ENCODE measurements at places on chromosomes 5 and 9. TPM values are rescaled to one million over a fixed set of nuclear protein-coding genes. Genes with fewer than 3 reads are reported as not detected.

The PFN3 gene
- total RNA-seq: not detected

DNA sequence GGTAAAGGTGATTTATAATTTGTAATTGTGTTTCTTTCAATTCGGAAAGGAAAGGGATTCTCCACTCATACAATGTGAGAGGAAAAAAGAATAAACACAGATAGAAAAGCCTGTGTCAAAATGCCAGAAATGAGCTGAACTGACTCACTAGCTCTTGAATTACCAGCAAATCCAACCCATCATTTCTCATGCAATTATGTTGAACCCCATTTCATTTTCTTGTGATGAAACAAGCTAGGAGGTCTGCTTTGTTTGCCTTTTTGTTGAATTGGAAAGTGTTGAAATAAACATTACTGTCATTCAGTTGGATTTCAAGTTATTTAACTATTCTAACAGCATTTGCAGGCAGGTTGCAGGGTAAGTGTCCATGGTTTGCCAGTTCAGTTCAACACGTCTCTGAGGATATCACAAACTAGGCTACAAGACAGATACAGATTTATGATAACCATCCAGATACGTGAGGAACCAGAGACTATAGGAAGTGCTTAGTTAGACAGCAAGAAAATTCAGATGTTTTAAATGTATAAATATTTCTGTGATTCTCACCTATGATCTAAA, 547.2 kb downstream of the MAT2B start:
- no peak for DNase-seq

GRCh38 chr9:32554107-32554506, 1.7 kb upstream of the TOPORS start:
- DNase-seq: no peak

The COQ4 gene
- 29.2 TPM for total RNA-seq

DNA sequence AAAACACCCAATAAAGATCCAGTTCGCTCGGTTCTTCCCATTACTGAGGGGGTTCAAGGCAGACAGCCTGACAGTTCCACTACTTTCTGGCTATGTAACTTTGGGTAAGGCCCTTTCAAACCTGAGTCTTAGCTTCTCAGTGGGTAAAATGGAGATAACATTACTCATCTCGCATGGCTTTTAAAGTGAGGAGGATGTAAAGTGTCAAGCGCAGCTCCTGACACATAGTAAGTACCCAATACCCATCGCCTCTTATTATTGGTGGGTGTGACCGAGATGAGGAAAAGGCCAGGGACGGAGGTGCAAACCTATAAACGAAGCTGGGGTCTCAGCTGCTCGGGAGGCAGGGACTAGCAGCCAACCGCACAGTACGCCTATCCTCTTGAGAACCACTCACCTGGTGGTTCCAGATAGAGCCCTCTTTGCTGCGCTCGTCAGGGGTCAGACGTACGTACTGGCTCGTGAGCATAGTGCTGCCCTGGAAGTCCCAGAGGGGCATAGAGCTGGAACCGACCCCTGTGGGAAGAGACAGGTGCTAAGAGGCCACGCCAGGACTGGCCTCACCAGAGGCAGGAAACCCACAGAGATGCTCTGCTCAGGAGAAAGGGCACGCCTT, 584 bp downstream of the LMAN2 start:
- DNase-seq: no peak

The CDC25C gene
- 29.9 TPM for total RNA-seq

DNA sequence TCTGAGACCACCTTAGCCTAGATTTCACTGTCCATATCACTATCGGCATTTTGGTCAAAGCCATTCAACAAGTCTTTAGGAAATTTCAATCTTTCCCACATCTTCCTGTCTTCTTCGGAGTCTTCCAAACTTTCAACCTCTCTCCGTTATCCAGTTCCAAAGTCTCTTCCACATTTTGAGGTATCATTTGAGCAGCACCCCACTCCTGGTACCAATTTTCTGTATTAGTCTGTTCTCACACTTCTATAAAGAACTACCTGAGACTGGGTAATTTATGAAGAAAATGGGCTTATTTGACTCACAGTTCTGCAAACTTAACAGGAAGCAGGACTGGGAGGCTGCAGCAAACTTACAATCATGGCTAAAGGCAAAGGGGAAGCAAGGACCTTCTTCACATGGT, 215.5 kb downstream of the CYLC2 start:
- DNase-seq: no peak

DNA sequence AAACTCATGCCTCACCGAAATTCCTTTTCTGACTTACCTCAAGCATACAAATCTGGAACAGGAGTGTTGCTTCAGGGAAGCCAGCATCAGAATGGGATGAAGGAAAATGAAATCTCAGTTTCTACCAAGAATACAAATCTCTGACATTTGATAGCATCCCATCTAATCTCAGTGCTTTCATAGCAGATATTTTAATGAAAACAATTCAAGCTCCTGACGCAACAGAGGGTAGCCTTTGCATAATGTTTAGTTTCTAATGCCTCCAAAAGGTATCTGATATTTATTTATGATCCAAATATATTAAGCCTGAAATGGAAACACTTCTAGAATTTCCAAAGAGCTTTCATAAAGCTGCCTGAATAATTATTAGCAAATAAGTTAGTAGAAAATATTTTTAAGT, 251.4 kb downstream of the DEPDC1B start:
- no peak for DNase-seq

The NEUROG1 gene
- total RNA-seq: not detected

- no peak for DNase-seq
Measured at GRCh38 chr5:132765311-132766019, 11.6 kb downstream of the SEPTIN8 start.

- DNase-seq: no peak
Measured at GRCh38 chr5:68224509-68225187, 9.1 kb downstream of the PIK3R1 start.

DNA sequence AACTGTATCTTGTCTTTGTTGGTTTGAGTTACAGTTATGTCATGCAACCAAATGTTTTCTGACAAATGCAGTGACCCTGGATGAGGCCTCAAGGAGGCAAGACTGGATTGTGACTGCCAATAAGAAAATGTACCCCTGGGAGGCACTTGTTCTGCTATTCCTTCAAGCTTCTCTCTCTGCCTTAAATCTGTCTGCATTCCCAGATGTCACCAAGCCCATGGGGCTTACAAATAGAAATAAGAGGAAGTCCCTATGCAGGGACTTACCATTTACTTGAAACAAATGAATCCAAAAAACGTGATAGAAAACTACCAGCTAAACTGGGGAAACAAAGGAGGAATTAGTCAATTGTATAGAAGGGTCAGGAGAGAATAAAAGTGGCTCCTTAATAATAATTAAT, 8.2 kb upstream of the PARP8 start:
- DNase-seq: no peak

The QRFP gene
- total RNA-seq: not detected

- peak; percentile 57 for DNase-seq
Measured at GRCh38 chr5:16930496-16930895, 5.6 kb downstream of the MYO10 start.

DNA sequence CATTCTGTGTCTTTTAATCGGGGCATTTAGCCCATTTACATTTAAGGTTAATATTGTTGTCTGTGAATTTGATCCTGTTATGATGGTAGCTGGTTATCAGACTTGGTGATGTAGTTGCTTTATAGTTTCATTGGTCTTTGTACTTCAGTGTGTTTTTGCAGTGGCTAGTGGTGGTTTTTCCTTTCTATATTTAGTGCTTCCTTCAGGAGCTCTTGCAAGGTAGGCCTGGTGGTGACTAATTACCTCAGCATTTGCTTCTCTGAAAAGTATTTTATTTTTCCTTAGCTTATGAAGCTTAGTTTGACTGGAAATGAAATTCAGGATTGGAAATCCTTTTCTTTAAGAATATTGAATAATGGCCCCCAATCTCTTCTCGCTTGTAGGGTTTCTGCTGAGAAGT, 156.9 kb downstream of the CNTLN start:
- no peak for DNase-seq

DNA sequence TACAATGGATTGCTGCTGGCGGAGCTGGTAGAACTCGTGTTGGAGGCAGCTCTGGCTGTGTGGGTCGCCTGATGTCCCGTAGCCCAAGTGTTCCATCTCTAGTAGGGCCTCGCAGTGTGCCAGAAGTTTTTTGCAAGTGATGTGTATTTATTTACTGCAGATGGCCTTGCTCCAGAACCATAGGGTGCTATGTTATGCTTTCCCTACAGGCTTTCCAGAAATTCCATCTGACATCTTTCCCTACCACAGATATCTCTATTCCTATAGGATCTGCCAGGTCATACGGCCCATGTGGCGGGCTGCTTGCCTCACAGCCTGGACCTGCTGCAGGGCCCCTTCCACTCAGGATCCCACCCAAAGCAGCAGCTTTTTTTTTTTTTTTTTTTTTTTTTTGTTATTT, 16.9 kb downstream of the ADAMTSL2 start:
- no peak for DNase-seq

- no peak for DNase-seq
Measured at GRCh38 chr5:388266-389196, 54.4 kb upstream of the EXOC3 start.

The ATP10B gene
- 0.08 TPM for total RNA-seq

DNA sequence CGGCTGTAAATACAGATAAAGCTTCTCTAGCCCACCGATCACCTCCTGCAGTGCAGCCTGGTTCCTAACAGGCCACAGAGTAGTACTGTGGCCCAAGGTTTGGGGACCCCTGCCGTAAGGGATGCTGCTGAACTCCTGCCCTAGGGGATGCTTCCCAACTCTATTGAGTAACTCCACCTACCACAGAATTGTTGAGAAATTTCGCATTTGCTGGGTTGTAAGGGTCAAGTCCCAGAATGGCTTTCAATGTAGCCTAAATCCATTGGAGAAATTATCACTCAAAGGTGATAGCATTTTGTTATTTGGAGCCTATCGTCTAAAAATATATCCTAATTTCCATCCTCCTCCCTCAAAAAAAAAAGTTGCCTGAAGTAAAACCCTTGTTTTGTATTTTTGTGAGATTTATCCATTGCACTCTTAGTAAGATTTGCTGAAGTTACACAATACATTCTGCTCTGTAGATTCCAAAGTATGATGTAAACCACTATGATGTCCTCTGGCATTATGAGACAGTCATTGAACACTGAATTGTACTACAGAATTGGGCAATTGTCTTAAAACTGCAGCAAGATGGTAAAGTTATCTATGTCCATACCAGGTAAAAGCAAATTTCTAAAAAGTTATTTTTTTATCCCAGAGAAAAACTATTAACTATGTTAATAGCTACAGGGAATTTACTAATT, 14.0 kb downstream of the ACTBL2 start:
- DNase-seq: no peak

The OR1Q1 gene
- not detected for total RNA-seq

GRCh38 chr9:504921-505740, 290.5 kb downstream of the DOCK8 start:
- peak; percentile 60 for DNase-seq

DNA sequence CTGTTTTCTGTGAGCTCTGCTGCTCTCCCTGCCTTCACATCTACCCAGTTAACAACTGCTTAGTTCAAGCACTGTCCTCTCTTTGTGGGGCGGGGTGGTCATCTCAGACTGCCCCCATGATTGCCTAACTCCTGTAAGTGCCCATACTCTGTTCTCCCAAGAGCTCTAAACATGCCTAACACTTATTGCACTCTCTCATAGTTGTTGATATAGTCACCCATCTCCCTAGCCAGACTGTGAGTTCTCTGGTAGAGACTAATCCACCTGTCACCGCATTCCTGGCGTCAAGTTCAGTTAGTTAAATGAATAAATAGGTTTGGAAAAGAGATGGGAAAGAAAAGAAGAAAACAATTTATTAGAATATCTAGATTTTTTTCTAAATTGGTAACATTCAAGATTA, 18.3 kb upstream of the MUSK start:
- DNase-seq: no peak

DNA sequence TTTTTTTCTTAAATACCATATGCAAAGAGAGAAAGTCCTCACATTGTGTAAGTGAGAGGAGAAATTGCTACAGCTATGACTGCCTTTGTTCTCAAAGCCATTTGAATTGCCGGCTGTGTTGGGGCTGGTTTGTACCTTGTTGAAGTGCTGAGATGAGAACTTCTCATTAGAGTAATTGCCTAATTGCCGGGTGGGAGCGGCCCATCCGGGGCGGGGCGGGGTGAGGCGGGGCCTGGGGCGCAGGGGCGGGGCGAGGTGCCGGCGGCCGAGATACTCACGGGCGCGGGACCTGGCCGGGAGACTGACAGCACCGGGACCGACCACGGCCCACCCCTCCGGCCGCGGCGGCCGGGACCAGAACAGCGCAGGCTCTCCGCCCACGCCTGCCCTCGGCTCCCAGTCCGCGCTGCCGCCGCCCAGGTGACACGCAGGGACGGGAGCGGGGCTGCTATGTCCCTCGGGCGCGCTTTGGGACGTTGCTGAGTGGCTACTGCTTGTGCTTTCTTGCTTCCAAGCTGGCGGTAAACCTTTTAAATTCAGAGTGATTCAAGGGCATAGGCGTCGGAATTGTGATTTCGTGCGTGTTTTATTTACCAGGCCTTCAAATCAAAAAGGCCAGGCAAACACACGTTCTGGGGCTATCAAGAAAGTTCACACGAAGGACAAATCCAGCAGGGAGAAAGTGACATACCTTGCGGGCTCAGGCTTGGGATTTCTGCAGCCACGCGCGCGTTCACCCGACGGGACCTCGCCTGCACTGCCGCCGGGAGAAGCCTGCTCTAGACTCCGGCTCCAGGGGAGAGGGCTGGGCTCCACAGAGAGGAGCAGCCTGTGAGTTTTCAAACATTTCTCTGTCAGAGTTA, 269.1 kb downstream of the FANCC start:
- peak; percentile 69 for DNase-seq

DNA sequence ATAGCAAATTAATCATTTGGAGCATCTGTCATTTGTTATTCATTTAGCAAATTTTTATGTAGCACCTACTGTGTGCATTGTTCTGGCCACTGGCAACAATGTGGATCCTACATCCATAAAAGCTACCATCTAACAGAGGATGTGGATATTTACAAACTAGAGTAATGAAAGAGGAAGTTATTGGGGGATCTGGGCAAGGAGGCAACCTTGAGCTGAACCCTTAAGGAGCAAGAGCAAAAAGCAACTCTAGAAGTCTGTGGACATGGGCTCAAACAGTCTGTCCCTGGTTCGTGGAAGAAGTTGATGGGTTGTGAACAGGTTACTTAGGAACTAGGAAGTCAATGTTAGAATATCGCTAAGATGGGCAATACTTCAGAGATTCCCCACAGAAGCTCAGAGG, 259.9 kb downstream of the SYK start:
- no peak for DNase-seq

The RNF180 gene
- 4.2 TPM for total RNA-seq

DNA sequence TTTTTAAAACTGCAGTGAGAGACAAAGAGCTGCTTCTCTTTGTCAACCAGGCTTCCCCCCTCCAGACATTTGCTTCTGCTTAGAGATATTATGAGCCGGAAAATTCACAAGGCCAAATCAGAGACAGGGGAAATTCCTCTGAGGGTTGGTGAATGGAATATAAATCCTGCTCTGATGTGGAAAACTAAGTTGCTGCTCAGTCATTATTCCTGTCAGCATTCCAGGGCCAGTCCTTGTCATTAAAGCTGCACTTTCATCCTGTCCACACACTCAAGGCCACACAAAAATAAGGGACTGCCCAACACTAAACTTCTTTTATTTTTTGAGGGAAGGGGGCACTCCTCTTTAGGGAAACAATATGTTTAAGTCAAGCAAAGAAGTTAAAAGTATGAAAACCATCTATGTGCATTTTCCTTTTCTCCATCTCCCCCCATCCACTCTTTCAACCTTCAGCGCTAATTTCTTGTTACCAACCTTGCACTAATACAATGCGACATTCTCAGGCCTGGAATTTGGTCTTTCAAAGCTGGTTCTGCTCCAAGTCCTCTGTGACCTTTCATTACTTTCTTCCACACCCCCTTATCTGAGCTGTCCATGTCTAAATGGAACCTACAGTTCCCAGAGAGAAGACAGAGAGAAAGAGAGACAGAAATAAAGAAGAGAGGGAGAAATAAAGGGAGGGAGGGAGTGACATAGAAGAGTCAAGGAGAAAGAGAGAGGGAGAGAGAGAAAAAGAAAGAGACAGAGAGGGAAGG, 118.9 kb upstream of the S1PR3 start:
- no peak for DNase-seq

All from GM23338 (cell line).